ENCODE measurements at places on chromosomes 6 and 20.

DNA sequence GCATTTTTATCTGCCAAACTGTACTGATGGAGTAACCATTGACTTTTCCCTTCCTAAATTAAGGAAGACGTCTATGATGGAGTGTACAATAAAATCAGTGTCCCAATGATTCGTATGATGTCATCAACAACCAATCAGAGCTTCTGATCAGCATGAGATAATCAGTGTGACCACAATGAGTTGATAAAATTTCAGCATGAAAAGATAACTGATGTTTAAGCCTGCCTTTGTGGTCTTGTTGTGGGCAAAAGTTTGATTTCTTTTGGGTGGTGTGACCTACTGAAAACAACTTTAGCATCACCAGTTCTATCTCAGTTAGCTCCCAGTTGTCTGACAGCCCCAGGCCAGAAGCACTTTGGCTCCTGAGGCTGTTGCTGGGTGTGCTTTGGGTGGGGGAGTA, 3.3 kb downstream of the PCIF1 start:
- no peak for DNase-seq

GRCh38 chr6:84220809-84221409, 6.5 kb downstream of the CEP162 start:
- no peak for DNase-seq

DNA sequence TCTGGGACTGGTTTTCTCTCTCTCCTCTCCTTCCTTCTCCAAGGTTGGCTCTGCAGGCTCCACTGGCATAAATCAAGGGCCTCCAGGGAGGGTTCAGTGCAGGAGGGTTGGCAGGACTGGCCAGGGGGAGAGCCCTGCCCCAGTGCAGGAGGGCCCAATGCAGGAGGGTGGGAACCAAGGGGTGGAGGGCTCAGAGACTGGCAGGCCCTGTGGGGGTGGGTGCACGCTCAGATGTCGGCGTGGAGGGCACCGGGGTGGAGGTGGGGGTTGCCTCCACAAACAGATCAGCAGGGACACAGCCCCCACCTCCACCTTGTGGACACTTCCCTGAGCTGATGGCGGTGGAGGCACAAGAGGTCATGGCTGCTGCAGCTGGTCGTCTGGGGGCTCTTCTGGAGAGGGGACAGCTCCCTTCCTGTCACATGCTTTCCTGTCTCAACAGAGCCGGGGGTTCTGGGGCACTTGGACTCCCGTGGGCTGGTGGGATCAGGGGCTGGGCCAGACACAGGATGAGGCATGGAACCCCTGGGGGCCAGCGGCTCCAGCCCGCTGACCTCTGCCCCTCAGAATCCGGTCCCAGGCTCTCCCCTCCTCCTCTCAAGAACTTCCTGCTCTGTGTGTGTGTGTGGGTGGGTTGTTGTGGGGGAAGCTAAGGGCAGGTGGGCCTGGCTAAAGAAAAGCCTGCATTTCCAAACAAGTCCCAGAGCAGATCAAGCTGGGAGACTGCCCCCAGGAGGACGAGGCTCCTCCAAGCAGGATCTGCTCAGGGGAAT, 2.7 kb upstream of the ABHD16B start:
- no peak for DNase-seq

DNA sequence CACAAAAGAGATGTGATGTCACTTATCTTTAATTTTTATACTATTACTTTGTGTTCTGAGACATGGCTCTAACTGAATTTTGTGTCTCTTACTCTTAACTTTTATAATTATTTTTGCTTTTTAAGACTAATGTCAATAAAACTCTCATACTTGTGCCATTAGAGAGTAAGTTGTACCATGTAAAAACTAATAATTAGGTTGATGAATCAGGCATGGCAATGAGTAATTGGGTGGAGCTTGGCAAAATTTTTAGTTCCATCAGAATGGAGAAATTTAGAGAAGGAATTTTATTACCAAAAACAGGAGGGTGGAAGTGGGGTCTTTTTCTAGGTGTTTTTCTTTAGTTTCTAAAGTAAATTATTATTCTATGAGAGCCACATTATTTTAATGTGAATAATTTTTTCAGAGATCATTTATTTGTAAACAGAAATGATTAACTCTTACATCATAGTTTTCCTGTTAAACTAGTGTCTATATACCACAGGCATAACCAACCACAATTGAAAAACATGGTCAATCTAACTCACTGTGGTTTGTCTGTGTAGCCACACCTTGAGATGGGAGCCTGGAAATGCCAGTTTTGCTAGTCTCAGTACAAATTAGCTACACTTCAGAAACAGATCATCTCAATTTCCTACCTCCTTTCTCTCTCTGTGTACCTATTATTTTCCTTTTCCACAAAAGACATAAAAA, 51.8 kb downstream of the ELOVL4 start:
- DNase-seq = no peak

DNA sequence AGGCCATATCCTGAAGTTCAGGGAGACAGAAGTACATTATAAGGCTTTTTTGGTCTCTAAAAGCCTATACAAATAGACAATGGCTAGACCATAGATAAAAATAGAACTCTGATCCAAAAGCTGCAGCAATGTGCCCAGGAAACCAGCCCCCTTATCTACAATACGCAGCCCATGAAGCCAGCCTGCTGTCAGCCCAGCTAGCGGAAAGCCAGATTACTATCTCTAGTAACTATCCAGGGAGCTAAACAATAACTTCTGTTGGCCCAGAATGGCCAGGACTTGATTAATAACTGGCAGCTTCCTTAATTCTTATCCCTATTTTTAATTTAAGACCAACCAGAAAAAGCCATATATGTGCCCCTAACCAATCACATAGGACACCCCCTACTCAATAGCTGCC, 160.4 kb upstream of the SMLR1 start:
- no peak for DNase-seq

DNA sequence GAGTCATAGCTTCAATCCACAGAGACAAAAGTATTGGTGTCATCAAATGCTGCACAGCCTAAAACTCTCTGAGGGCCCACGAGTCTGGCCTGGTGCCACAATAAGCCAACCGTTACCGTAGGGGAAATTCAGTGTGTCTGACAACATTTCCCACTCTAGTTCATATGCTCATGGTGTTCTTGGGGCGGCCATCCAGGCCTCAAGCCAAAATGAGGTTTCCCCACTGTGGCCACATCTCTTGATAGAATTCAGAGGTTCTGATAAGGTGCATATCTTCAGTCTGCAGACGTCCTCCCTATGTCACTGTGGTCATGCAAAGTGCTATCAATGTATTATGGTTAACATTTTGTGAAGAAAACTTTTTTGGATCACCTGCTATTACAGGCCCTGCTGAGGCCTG, 627.7 kb downstream of the QKI start:
- DNase-seq = no peak

DNA sequence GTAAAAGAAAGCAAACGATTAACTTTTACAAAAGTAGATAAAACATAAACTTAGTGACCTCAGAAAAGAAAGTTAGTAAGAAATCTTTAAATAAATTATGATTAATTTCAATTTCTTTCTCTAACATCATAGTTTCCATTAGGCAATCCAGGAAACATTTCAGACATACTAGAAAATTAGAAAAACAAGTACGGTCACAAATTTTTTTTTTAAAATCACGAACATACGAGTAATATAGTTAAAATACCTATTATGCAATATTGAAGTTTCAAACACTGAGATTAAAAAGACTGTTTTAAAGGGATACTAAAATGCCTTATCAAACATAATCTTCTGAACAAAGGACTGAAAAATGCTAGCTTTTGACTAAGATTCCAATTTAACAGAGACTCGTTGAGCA, 26.2 kb downstream of the NOL7 start:
- DNase-seq = no peak

DNA sequence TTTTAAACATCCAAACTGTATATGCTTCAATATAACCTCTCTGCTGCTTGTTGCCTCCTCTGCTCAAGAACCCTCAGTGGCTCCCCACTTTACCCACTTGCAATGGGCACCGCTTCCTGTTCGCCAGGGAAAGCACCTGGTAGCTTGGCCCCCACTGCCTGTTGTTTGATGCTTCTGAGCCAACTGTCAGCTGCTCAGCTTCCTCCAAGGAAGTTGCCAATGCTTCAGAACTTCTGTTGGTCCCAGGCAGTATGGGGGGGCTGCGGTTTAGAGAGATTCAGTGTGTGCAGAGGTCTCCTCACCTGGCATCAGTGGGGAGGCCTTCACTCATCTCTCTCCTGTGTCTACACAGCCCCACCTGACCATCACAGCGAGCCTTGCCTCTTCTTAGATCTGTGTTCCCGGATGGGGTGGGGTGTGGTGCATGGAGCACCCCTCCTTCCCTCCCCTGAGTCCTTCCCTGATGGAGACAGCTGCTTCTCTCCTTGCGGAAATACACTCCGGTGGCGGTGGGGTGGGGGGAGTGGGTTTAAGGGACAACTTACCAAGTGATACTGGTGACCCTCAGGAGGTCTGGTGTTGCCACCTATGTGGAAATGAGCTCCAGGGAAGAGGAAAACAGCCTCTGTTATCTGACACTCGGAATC, 308.1 kb downstream of the CDH26 start:
- DNase-seq = no peak

DNA sequence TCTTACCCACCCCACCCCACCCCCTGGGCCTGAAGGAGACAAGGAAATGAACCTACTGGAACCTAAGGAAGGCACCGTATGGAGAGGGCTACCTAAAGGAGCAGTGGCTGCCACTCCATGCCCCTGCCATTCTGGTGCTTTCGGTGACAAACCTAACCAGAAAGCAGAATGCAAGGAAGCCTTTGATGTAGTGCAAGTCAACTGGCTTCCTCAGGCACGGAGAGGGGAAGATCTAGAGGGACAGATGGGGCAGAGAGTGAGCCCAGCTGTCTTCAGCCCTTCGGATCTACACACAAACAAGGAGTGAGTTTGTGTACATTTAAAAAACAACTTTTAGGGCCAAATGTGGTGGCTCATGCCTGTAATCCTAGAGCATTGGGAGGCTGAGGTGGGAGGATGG, 39.5 kb downstream of the PPP1R16B start:
- no peak for DNase-seq

DNA sequence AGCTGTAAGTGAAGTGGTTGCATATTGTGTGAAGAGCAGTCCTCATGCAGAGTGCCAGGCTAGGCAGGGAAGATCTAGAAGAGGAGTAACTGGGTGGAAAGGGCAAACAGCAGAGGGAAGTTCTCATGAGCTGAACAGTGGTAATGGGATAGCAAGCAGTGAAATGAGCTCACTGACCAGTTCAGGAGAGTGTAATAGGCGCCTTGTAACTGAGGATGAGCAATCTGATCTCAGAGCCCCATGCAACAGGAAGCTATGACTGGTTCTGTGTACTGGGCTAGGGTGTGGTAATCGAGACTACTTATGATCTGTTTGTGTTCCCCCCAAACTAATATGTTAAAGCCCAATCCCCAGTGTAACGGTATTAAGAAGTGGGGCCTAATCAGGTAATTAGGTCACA, 98.6 kb downstream of the RFX6 start:
- DNase-seq = no peak

GRCh38 chr6:113630738-113631535, 226.2 kb upstream of the MARCKS start:
- peak; percentile 49 for DNase-seq

- DNase-seq = no peak
These were observed 15.4 kb upstream of the STMND1 start for GRCh38 chr6:17086469-17086868.

- DNase-seq = no peak
These were observed 739 bp downstream of the B3GAT2 start for GRCh38 chr6:70956191-70956450.

DNA sequence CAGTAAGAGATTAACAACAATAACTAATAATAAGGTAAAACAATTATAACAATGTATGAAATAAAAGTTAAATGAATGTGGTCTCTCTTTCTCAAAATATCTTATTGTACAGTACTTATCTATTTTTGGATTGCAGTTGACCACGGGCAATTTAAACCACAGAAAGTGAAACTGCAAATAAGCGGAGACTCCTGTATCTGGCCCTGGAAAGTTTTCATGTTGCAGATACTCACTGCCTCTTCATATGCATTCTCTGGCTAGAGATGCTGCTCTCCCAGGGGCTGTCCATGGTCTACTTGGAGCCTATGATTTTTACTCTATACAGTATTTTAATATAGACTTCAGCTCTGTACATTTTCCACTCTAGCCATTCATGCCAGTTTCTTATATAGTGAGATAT, 230.8 kb downstream of the FUT9 start:
- no peak for DNase-seq

GRCh38 chr20:63740627-63741353, 1.2 kb downstream of the SLC2A4RG start:
- no peak for DNase-seq

DNA sequence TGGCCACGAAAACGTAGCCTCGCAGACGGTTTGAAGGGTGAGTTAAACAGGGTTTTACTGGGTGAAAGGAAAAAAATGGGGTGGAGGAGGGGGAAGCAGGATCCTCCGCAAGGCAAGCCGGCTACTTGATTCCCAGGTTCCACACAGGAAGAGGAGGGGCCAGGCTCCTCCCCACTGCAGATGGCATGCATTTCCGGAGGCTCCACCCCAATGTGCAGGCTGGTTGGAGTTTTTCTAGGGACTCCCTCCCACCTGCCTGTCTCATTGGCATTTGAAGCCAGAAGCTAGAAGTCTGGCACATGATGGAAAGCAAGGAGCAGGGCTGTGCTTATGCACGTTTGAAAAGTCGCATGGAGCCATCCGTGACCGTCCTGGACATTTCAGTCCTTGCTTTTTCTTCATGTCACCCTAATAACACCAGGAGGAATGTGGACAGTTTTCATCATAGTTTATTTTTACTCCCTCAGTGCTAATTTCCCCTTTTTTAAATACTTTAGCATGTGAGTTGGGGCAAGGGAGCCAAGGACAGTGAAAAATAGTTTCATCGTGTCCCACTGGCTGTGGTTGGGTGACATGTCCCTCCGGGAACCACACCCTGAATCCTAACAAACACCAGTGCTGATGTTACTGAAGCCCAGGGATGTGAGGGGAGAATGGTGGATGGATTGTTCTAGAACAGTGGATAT, 100.1 kb upstream of the INSM1 start:
- DNase-seq = no peak

DNA sequence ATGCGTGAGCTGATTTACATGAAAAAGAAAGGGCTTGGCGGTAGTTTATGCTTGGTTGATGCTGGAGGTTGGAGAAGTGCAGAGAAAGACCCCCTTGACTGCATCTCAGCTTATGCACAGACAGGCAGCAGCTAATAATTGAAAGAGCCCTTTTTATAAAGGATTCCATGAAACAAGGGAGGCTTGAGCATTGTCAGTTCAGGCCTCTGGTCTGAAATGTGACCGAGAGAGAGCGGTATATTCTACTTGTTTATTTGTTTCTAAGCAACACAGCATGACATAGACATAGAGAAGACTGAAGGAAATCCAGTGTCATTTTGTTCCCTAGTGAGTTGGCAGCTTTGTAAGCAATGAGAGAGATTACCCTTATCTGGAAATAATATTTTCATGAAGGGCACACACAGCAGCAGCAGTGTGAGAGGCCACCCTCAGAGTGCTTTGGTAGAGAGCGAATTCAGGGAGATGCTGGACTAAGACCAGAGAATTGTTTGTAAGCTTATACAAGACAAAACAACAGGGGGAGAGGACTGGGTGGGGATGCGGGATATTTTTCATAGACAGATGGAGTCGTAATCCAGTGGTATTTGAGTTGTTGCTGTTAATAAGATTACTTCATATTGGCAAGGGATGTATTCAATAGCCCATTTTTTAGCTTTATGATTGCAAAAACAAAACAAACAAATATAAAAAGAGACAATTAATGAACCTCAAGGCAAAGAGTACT, 34.6 kb upstream of the LAMA2 start:
- no peak for DNase-seq

- no peak for DNase-seq
These were observed 691.7 kb upstream of the SLC35B3 start for GRCh38 chr6:9126878-9127560.

GRCh38 chr6:72624557-72625160, 2.8 kb downstream of the KCNQ5 start:
- DNase-seq = no peak
